ENCODE measurements at places on chromosomes 11 and 22. TPM values are rescaled to one million over a fixed set of nuclear protein-coding genes. Genes with fewer than 3 reads are reported as not detected.

GRCh38 chr11:16814410-16815046 lies 76.1 kb downstream of the C11orf58 start:
- H3K4me3 ChIP-seq = no peak overlapping the region
- DNase-seq = no peak
- H3K4me1 ChIP-seq = no peaks in the 10 kb centered on the region
- H3K27ac ChIP-seq = no peak overlapping the region
- H3K36me3 ChIP-seq = no peaks in the 10 kb centered on the region

- no peaks in the 10 kb centered on the region for H3K36me3 ChIP-seq
- no peak for DNase-seq
- H3K27me3 ChIP-seq = no peaks in the 10 kb centered on the region
- H3K27ac ChIP-seq = no peak overlapping the region
Observed at GRCh38 chr22:19808873-19809478, 45.7 kb downstream of the GNB1L start.

GRCh38 chr22:47495110-47495509 lies 732.7 kb downstream of the TBC1D22A start:
- H3K4me3 ChIP-seq = no peak overlapping the region
- no peak for DNase-seq
- H3K27ac ChIP-seq = peak overlapping the region; percentile 1
- no peaks in the 10 kb centered on the region for H3K27me3 ChIP-seq

GRCh38 chr11:30174265-30175020 lies 56.4 kb upstream of the FSHB start:
- no peaks in the 10 kb centered on the region for H3K36me3 ChIP-seq
- H3K4me1 ChIP-seq = no peaks in the 10 kb centered on the region
- no peak overlapping the region for H3K27ac ChIP-seq
- no peaks in the 10 kb centered on the region for H3K27me3 ChIP-seq

GRCh38 chr11:12927886-12928285 lies 81.2 kb upstream of the RASSF10 start:
- H3K4me1 ChIP-seq = no peaks in the 10 kb centered on the region
- H3K36me3 ChIP-seq = no peaks in the 10 kb centered on the region

GRCh38 chr11:94343495-94343894 lies 39.1 kb downstream of the IZUMO1R start:
- no peak overlapping the region for H3K4me3 ChIP-seq
- no peaks in the 10 kb centered on the region for H3K4me1 ChIP-seq
- H3K27me3 ChIP-seq = no peaks in the 10 kb centered on the region
- no peak for DNase-seq
- no peak overlapping the region for H3K27ac ChIP-seq
- no peaks in the 10 kb centered on the region for H3K36me3 ChIP-seq

- peak overlapping the region; percentile 73 for H3K4me3 ChIP-seq
- H3K36me3 ChIP-seq = no peaks in the 10 kb centered on the region
- peak; percentile 36 for DNase-seq
- H3K4me1 ChIP-seq = peaks cover 3% of the 10 kb centered on the region
- H3K27me3 ChIP-seq = peaks cover 16% of the 10 kb centered on the region
Observed at GRCh38 chr11:124075841-124076651, 34.9 kb upstream of the OR10G7 start.

DNA sequence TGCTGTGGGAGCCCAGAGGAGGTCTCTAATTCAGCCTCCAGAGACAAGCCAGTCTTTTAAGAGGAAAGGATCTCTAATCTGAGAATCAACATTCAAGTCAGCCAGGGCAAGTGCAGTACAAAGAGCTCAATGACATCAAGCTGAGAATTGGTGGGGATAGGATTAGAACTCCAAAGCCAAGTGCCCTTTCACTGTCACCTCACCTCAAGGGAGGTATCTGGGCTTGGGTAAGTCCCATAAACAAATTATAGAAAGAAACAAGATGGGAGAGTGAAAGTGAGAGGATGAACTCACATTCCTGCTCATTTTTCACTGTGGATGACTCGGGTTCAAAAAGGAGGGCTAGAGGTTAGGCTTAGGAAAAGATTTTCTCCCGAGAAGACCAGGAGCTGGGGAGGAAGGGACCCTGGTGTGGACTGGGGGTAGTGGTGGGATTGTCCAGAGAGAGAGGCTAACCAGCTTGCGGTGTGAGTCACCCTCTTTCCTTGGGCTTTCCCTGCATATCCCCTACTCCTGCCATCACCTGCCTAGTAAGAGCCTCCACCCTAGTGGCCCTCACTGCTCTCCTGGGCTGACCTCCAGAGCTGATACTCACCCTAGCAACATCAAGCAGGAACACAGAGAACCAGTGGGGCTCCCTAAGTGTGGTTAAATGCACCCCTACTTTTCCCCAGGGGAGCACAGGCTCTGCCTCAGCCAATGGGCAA lies 70.4 kb downstream of the RRM1 start:
- no peak overlapping the region for H3K27ac ChIP-seq
- no peaks in the 10 kb centered on the region for H3K4me1 ChIP-seq
- no peak overlapping the region for H3K4me3 ChIP-seq

DNA sequence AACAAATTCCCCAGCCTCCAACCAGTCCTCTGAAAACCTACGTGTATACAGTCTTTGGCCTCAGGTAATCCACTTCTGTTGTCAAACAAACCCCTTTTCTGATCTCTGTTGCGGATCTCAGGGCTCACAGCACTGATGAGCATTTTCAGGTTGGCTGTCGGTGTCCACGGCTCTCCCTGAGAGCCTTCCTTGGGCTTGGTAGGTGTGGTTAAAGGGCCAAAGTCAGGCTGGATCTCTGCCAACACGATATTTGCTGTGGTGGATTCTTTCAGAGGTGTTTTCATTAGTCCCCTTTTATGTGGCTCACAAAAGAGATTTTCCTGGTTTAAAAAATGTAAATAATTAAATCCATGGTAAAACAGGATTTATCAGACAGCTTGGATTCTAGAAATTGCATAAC lies 2.9 kb downstream of the E2F8 start:
- peaks cover 24% of the 10 kb centered on the region for H3K4me1 ChIP-seq
- DNase-seq = no peak
- no peak overlapping the region for H3K27ac ChIP-seq
- H3K4me3 ChIP-seq = no peak overlapping the region

- H3K36me3 ChIP-seq = peaks cover 10% of the 10 kb centered on the region
- H3K4me3 ChIP-seq = no peak overlapping the region
- H3K4me1 ChIP-seq = peaks cover 19% of the 10 kb centered on the region
- no peak for DNase-seq
- H3K27ac ChIP-seq = no peak overlapping the region
Observed at GRCh38 chr11:64900774-64901173, 16.2 kb downstream of the ATG2A start.

DNA sequence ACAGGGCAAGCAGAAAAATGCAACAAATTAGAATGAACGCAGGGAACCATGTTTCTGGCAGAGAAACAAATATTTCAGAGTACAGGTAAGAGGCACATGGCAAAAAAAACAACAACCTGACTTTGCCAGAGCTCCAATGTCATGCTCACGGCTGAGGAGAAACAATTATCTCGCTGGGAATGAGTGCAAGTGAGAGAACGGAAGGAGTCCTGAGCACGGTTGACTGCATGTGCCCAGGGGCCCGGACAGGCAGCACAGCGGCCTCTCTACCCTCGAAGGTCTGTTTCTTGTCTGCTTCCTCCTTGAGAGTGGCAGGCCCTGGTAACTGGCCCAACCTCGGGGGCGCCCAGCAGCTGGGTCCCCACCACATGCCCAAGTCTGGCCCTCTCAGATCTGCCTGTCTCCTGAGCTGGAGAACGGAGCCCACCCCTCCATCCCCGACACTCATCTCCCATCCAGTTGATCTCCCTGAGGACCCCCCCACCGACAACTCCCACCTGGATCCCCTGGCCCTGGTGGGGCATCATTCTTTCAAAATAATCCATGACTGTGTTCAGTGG lies 24.6 kb upstream of the RTN4R start:
- no peak for DNase-seq
- peaks cover 1% of the 10 kb centered on the region for H3K27me3 ChIP-seq
- no peaks in the 10 kb centered on the region for H3K4me1 ChIP-seq
- no peak overlapping the region for H3K27ac ChIP-seq
- no peak overlapping the region for H3K4me3 ChIP-seq
- H3K36me3 ChIP-seq = no peaks in the 10 kb centered on the region

DNA sequence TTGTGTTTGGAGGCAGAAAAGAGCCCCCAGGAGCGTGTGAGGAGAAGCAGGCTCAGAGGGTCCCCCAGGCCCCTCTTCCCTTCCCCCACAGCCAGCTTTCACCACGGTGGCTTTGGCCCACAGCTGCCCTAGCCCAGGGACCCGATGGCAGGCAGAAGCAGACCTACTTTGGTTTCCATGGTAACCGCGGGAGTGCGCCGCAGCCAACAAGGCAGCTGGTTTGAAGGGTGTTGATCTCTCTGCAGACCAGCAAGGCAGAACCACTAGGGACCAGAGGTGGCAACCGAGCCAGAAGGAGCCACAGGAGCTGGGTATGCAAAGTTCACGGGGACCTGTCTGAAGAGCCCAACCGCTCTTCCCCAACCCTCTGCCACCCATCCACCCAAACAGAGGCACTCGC lies 69.4 kb downstream of the BUD13 start:
- H3K4me1 ChIP-seq = no peaks in the 10 kb centered on the region
- no peak overlapping the region for H3K27ac ChIP-seq
- no peaks in the 10 kb centered on the region for H3K36me3 ChIP-seq

GRCh38 chr11:128483211-128483788 lies 104.1 kb downstream of the ETS1 start:
- H3K36me3 ChIP-seq = peaks cover 50% of the 10 kb centered on the region
- DNase-seq = no peak
- peaks cover 100% of the 10 kb centered on the region for H3K4me1 ChIP-seq
- peak overlapping the region; percentile 97 for H3K27ac ChIP-seq
- no peaks in the 10 kb centered on the region for H3K27me3 ChIP-seq
- peak overlapping the region; percentile 80 for H3K4me3 ChIP-seq

DNA sequence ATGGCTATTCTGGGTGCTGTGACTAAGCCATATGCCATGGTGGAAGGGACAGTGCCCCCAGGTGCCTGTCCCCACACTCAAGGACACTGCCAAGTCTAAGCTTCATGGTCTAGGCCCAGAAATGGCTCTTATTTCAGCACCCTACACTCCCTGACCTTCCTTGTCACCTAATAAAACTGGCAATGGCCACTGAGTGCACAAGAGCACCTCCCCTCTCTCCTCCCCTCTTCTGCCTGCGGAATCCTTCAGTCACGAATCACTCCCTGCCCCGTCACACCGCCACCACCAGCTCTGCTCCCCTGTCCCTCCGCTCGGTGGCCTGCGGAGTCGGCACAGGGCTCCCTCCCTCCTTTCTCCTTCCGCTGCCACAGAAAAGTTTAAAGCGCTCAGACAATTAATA lies 19.0 kb upstream of the LMO1 start:
- peaks cover 15% of the 10 kb centered on the region for H3K27me3 ChIP-seq
- H3K27ac ChIP-seq = no peak overlapping the region
- H3K4me3 ChIP-seq = no peak overlapping the region
- no peaks in the 10 kb centered on the region for H3K36me3 ChIP-seq
- H3K4me1 ChIP-seq = no peaks in the 10 kb centered on the region
- no peak for DNase-seq

DNA sequence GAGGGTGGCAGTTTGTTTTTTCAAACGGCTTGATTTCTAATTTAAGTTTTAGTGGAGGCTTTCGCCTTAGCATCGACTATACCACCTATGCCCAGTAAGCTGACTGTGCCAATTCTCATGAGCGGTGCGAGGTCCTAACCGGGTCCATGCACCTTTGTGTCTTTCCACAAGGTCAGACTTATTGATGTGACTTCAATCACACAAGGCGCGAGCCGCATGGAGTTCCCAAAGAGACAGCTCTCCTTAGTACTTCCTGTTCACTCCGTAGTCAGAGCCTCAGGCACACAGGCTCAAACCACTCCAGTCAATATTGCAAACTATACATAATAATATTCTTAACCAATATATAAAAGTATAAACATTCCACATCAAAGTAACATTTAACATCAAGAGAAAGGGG lies 18.2 kb downstream of the ST14 start:
- DNase-seq = no peak
- no peak overlapping the region for H3K27ac ChIP-seq
- H3K4me3 ChIP-seq = no peak overlapping the region
- H3K27me3 ChIP-seq = no peaks in the 10 kb centered on the region
- H3K36me3 ChIP-seq = no peaks in the 10 kb centered on the region

GRCh38 chr11:132358573-132358953 lies 988.1 kb downstream of the NTM start:
- no peaks in the 10 kb centered on the region for H3K4me1 ChIP-seq
- no peaks in the 10 kb centered on the region for H3K27me3 ChIP-seq
- peak overlapping the region; percentile 36 for H3K4me3 ChIP-seq
- H3K36me3 ChIP-seq = peaks cover 2% of the 10 kb centered on the region
- no peak overlapping the region for H3K27ac ChIP-seq

- no peaks in the 10 kb centered on the region for H3K4me1 ChIP-seq
- no peak overlapping the region for H3K4me3 ChIP-seq
- H3K27me3 ChIP-seq = no peaks in the 10 kb centered on the region
- no peaks in the 10 kb centered on the region for H3K36me3 ChIP-seq
- no peak for DNase-seq
Observed at GRCh38 chr11:45057938-45058646, 88.3 kb upstream of the PRDM11 start.

DNA sequence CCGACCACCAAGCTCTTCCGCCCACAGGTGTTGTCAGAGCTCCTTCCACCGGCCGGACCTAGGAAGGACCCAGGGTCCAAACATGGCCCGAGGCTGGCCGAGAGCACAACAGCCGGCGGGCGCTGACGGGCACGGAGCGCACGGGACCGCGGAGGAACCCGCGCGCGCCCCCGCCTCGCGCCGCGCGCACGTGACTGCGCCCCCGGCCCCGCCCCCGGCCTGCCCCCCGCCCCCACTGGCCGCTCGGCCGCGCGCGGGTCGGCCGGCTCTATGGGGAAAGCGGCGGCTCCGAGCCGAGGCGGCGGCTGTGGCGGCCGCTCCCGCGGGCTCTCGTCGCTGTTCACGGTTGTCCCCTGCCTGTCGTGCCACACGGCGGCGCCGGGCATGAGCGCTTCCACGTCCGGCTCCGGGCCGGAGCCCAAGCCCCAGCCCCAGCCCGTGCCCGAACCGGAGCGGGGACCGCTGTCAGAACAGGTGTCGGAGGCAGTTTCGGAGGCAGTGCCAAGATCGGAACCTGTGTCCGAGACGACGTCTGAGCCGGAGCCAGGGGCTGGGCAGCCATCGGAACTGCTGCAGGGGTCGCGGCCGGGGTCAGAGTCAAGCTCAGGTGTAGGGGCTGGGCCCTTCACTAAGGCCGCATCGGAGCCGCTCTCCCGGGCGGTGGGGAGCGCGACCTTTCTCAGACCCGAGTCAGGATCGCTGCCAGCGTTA lies at the start of gene OSBP2:
Gene OSBP2 (plus strand): TSS at position 235 of the 711 bp plus-strand sequence. CDS start 36 bp downstream, at position 271.
- H3K4me3 ChIP-seq = peak within 1 kb of the TSS; percentile 89
- peak; percentile 65 for DNase-seq
- H3K36me3 ChIP-seq = no peaks in the 10 kb centered on the region
- H3K27ac ChIP-seq = peak within 1 kb of the TSS; percentile 20
- peaks cover 13% of the 10 kb centered on the region for H3K4me1 ChIP-seq
- peaks cover 31% of the 10 kb centered on the region for H3K27me3 ChIP-seq

- peaks cover 15% of the 10 kb centered on the region for H3K4me1 ChIP-seq
- no peak overlapping the region for H3K27ac ChIP-seq
- H3K27me3 ChIP-seq = peaks cover 4% of the 10 kb centered on the region
- no peak for DNase-seq
- H3K4me3 ChIP-seq = no peak overlapping the region
Observed at GRCh38 chr11:118622376-118623268, 15.2 kb downstream of the PHLDB1 start.

Gene OR8I2
- not detected for total RNA-seq

Gene ZNF214
- 0.10 TPM for total RNA-seq

Gene F2
- not detected for total RNA-seq

Gene ANO1
- not detected for total RNA-seq
